ENCODE measurements at places on chromosomes 7 and 10.

GRCh38 chr10:3213758-3214515 is 41.4 kb upstream of the PITRM1 start:
- no peak for DNase-seq

DNA sequence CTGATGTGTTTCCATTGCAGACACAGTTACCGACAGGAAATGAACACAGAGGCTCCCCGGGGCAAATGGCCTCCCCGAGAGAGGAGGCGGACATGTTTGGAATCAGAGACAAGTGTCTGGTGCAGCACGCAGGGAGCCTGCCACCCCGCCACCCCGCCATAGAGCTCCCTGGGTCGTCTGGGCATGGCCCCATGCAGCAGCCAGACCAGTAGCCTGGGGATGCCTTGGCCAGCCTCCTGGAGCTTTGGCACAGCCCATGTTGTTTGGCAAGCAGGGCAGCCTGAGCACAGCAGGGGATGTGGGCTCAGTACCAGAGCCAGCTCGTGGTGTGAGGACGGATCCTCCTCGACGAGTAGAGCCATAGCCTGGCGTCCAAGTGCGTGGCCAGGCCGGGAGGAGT is 80.8 kb downstream of the NKX6-2 start:
- DNase-seq, result no peak

DNA sequence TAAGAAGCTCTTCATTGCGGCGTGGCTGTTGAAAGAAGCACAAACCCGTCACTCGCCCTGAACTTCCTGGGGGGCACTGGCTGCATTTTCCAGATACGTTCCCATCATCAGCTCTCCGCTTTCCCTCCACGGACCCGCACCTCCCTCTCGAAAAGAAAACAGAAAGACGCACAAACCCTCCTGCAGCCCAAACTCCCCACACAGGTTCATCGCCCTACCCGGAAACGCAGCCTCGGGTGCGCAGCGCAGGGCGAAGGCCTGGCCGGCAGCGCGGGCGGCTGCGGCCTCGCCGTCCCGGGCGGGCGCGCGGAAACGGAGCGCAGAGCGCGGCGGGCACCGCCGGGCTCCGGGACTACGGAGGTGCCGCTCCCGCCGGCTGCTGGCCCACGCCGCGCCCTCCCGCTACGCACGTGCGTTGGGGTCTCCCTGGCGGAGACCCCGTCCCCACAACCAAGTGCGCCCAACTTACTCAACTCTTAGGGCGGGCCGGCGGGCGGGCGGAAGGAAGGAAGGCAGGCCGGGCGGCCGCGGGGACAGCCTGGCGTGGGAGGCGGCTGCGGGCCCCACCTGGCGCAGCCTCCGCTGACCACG is 822 bp downstream of the ZNF800 start:
- DNase-seq, result peak; percentile 55

DNA sequence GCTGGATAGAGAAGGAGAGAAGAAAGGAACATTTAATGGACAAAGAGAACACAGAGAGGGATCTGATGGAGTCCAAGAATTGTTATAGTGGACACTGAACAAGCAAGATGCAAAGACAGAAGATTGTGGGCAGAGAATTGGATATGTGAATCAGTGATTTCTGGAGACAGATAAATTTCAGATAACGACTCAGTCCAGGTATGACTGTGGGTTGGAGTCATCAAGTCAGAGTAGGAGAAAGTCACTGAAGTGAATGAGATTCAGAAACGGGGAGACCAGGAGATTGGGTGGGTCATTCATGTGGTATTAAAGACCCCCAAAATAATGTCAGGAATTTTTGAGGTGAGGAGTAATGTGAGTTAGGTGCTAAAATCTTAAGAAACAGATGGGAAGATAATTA is 23.0 kb downstream of the ASB4 start:
- DNase-seq, result no peak

DNA sequence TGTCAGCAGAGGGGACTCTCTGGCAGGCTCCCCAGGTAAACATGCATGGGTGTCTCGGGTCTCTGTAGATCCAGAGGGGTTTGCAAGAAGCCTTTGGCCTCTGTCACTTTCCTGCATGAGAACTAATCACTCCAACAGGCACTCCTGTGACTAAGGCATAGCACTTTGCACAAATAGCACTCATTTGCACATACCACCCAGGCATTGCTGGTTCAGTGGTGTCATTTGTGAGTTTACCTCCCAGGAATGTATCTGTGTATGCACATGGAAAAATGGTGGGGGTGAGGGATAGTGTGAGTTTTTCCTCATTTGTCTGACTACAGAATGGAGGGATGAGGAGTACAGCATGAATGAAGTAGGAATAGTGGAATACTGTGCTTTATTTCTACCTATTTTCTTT is 39.5 kb downstream of the CNNM1 start:
- no peak for DNase-seq

GRCh38 chr7:81583090-81583489 is 186.8 kb downstream of the HGF start:
- DNase-seq, result no peak

DNA sequence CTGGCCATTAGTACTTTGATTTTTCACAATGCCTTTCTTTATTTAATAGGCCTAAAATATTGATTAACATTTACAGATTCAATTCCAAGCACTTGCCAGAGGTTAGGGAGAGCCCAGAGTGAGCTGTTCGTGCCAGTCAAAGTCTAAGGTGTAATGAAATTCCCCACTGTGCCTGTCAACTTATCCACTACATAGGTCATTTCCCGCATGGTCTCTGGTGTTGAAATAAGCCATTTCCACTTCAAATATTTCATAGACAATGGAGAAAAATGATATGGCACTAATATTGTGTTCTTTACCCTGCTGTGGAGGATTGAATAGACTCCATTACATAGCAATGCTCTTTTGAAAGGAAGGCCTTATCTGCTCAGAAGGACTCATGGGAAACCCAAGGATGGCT is 978.1 kb upstream of the CELF2 start:
- DNase-seq, result no peak

GRCh38 chr7:70616821-70617220 is 515.1 kb upstream of the GALNT17 start:
- no peak for DNase-seq

GRCh38 chr10:88553116-88553752 is 29.9 kb downstream of the RNLS start:
- peak; percentile 45 for DNase-seq

GRCh38 chr10:43265799-43266721 is 805 bp downstream of the RASGEF1A start:
- DNase-seq, result peak; percentile 32

- no peak for DNase-seq
Measured at GRCh38 chr10:13808556-13809391, 222.0 kb downstream of the PRPF18 start.

DNA sequence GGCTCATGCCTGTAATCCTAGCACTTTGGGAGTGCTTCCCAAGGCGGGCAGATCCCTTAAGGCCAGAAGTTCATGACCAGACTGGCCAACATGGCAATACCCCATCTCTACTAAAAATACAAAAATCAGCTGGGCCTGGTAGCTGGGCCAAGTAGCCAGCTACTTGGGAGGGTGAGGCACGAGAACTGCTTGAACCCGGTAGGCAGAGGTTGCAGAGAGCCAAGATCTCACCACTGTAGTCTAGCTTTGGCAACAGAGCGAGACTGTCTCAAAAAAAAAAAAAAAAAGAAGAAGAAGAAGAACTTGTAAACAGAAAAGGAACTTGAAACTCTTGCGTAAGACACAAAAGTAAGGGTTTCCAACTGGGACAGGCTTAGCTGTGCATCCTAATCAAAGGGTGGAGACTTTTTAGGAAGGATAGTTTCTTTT is 5.6 kb upstream of the IFIT2 start:
- no peak for DNase-seq

GRCh38 chr7:49771427-49772176 is 1.8 kb upstream of the VWC2 start:
- DNase-seq, result no peak

GRCh38 chr7:250523-250922 is 39.4 kb upstream of the FOXL3 start:
- DNase-seq, result no peak

DNA sequence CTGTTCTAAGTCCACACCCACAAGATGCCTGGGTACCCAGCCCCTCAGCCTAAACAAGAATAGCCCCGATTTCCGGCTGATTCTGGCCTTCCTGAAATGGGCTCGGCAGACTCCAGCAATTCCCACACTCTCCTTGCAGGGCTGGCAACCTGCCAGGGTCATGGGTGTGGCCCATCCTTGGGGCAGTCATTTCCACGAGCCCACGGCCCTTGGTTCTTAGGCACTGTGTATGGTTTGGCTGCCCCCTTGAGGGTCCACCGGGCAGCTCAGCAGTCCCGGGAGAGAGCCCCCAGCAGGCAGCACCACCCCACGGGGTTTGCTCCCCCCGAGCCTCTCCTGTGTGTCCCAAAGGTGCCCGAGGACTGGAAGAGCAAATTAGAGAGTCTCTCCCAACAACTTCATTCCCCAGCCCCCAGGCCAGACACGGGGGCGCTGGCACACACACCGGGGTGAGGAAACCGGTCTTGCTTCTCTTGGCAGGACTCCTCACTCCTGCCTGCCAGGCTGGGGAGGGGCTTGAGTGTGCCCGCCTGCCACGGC is 142.2 kb downstream of the EMX2 start:
- DNase-seq, result no peak

GRCh38 chr10:91907033-91907594 is 2.2 kb downstream of the FGFBP3 start:
- no peak for DNase-seq

- no peak for DNase-seq
Measured at GRCh38 chr7:100432053-100432452, 2.4 kb downstream of the MEPCE start.

GRCh38 chr10:128150045-128150493 is 23.8 kb upstream of the MKI67 start:
- DNase-seq, result peak; percentile 71

GRCh38 chr7:81187753-81188152 is 268.9 kb upstream of the SEMA3C start:
- DNase-seq, result no peak

GRCh38 chr7:97818066-97818663 is 54.0 kb downstream of the ASNS start:
- DNase-seq, result no peak

DNA sequence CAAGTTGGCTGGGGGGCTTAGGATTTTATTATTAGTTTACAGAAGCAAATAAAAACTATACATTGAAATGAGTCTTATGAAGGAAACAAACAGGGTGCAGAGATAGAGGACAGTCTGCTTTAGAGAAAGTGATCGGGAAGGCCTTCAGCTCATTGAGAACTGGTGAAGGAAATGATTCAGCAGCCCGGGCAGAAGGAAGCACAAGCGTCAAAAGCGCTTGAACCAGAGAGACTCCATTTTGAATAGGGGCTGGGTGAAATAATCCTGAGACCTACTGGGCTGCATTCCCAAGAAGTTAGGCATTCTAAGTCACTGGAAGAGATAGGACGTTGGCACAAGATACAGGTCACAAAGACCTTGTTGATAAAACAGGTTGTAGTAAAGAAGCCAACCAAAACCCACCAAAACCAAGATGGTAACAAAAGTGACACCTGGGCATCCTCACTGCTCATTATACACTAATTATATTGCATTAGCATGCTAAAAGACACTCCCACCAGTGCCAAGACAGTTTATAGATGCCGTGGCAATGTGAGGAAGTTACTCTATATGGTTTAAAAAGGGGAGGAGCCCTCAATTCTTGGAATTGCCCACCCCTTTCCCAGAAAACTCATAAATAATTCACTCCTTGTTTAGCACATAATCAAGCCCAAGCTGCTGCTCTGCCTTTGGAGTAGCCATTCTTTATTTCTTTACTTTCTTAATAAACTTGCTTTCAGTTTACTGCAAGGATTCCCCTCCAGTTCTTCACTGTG is 83.1 kb upstream of the MPP7 start:
- DNase-seq, result no peak

DNA sequence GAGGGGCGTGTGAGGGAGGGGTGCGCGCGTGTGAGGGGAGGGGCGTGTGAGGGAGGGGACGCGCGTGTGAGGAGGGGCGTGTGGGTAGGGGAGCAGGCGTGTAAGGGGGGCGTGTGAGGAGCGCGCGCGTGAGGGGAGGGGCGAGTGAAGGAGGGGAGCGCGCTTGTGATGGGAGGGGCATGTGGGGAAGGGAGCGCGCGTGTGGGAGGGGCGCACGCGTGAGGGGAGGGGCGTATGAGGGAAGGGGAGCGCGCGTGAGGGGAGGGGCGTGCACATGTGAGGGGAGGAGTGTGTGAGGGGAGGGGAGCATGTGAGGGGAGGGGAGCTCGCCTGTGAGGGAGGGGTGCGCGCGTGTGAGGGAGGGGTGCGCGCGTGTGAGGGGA is 19.1 kb downstream of the MXI1 start:
- peak; percentile 88 for DNase-seq

- no peak for DNase-seq
Measured at GRCh38 chr10:63376560-63377304, 89.0 kb downstream of the JMJD1C start.

DNA sequence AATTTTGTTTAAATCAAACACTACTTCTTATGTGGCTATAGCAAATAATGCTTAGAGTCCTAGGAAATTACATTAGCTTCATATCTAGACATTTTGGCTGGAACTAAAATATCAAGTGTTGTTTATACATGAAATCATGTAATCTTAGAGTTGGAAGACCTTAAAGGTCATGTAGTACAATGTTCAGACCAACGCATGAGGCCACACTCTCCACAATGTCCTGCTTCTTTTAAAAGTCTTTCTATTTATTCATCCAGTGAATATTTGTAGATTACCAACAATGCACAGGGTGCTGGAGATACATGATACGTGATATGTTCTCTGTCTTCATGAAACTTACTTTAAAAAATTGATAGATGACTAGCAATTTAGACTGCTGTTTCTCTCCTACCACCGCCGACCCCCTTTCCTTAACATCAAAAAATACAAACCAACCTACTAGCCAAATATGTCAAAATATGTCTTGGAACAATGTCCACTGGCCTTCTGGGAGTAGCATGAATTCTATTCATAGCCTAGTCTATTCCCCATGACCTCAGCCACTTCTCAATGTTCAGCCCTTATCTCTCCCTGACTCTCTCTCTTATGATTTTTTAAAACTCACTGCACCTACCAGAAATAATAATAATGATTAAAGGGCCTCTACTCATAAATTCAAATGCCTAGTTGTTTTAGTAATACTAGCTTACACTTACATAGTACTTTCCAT is 59.5 kb upstream of the CAV2 start:
- no peak for DNase-seq

GRCh38 chr10:101837748-101838147 is 5.9 kb downstream of the KCNIP2 start:
- DNase-seq, result no peak

DNA sequence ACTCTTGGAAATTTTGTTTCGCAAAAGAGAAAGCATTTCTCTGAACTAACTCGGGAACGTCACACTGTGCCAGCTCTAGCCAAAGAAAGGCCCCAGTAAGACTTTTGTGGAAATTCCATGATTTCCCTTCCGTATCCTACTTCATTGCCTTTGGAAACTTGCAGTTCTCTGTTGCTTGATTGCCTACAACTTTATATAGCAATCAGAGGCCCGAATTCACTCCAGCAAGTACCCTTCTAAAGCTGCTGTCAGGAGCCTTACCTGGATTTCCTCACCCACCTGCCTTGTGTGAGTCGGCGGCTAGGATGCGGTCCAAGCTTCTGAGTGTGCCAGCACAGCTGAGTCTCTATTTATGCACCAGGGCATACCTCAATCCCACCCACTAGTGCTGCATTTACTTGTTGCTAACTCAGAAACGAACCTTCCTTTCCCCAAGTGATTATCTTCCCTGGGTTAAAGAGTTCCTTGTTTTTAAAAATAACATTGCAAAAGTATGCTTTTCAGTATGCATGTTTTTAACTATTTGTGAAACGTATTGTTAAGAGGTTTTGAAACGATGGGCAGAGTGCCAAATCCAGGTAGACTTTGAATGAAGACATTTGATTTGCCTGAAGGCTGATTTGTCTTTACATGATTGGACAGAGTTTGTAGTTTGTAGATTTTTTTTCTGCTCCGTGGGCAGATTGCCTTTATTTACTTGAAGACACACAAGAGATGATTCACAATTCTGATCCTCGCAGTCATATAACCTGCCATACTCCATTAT is at the start of gene AGR2:
Gene AGR2, minus strand, starts transcription at position 326 of the 766 bp plus-strand sequence. CDS start 3,203 bp downstream, outside the sequence.
- DNase-seq, result no peak
